ENCODE measurements at places on chromosomes 6 and 20.

- no peak for DNase-seq
These were observed 49.8 kb downstream of the GRIK2 start for GRCh38 chr6:101443315-101443714.

DNA sequence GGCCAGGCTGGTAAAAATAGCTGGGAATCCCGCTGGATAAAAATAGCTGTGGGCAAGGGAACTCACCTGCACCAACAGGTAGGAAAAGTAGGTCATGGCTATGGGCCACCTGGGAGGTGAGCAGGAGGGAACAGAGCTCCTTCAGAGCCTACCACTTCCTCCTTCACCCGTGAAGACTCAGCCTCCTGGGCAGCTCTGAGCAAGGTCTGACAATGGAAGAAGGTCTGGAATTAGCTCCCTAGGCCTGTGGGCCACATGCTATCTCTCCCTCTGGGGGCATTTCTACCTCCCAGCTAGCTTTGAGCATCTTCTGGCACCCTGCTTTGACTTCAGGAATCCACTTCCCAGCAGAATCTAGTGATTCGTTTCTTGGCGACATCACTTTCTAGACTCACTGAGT, 153.9 kb downstream of the MRPL14 start:
- no peak for DNase-seq

- no peak for DNase-seq
These were observed 2.2 kb downstream of the TAF4 start for GRCh38 chr20:62063315-62063980.

DNA sequence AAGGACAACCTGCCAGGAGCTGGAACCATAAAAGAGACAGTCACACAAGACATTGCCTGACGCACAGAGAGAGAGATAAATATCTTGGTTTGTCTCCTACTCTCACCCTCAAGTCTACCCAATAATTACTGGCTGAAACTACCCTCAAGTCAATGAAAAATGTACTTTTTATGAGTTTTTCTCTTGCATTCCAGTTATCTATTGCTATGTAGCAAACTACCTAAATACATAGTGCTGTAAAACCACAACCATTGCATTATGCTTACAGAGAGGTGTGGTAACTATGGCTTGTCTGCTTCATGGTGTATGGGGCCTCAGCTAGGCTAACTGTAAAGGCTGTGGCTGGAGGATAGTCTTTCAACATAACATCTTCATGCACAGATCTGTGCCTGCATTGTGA, 247.8 kb downstream of the HAO1 start:
- DNase-seq = no peak

DNA sequence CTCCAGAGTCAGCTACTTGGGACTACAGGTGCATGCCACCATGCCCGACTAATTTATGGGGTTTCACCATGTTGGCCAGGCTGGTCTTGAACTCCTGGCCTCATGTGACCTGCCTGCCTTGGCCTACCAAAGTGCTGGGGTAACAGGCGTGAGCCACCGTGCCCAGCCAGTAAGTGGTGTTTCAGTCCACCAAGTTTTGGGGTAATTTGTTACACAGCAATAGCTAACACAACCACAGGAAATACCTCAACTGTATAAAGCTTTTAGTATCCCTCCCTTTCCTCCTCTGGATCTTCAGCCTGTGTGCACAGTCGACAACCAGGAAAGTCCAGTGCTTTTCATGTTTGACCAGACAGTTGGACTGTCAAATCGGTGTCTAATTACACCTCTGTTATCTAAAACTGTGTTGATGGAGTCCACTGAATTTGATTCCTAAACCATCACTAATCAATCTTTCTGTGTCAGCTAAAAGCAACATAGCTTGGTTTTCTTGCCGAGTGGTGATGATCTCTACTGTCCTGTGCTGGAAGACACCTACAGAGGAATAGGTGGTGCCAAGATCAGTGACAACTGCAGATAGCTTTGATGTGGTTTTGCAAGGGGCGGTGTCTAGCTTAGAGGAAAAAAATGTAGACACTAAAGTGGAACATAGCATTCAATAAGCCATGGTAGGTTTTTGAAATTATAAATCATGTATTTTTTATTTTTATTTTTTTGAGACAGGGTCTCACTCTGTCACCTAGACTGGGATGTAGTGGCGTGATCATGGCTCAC, 22.2 kb upstream of the ZBTB2 start:
- no peak for DNase-seq

- DNase-seq = no peak
These were observed 1.4 kb upstream of the LIN28B start for GRCh38 chr6:104955491-104955890.

GRCh38 chr6:119497988-119498727, 148.6 kb upstream of the MAN1A1 start:
- DNase-seq = no peak

DNA sequence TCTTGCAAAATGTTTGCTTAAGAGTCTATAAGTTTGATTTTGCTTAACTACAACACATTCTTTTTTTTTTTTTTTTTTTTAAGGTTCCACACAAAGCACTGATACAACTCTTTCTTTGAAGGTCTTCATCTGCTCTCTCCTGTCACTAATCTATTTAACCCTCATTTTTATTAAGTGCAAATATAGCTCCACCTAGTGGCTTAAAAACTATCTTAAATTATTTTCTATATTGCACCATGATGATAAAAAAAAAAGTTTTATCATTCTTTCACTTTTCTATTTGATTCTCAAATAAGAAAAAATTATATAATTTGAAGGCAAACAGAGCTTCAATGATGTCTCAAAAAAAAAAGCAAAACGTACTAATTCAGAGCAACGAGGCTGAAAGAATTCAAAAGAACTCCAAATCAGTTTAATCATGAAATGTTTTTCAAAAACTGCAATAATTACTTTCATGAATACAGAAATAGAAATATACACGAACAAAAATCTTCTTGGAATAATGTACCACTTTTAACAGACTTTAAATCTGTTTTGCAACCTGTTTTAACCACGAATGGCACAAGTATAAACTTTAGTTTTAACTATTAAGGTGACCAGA, 12.8 kb downstream of the ESF1 start:
- DNase-seq = no peak

DNA sequence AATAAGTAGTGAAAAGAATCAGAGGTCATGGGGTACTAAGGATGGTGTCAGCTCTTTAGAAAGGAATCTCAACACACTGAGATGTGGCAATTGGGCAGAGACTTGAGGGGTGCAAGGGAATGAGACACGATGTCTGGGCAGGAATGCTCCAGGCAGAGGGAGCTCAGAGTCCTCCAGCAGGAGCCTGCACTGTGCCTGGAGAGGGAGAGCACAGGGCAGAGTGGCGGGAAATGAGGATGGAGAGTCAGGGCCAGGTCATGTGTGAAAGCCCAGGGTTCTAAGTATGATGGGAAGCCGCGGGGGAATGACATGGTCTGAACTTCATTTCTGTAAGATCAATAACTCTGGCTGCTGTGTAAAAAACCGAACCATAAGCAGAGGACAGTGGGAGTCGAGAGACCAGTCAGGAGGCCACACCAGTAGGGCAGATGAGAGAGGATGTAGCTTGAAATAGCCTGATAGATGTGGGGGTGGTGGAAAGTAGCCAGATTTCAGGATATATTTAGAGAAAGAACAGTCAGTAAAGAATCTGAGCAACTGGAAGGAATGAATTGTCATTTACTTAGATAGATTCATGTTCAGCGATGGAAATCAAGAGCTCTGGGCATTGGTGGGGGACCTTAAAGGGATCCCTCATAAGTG, 133.4 kb upstream of the DTNBP1 start:
- DNase-seq = no peak

DNA sequence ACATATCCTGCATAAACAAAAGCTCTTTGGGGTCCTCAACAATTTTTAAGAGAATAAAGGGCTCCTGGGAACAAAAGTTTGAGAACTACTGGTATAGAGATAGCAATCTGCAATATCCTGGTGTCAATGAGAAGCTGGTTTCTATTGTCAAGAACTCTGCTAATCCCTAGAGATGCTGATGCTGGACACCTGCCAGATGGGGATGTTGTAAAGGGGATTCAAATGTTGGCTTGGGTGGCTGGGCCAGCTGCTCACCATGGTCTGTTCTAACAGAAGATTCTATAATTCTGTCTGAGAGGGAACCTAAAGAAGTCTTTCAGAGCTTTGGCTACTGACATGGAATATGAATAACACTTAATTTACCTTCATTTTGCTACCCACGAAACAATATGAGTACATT, 137.8 kb downstream of the BTBD9 start:
- DNase-seq = no peak

DNA sequence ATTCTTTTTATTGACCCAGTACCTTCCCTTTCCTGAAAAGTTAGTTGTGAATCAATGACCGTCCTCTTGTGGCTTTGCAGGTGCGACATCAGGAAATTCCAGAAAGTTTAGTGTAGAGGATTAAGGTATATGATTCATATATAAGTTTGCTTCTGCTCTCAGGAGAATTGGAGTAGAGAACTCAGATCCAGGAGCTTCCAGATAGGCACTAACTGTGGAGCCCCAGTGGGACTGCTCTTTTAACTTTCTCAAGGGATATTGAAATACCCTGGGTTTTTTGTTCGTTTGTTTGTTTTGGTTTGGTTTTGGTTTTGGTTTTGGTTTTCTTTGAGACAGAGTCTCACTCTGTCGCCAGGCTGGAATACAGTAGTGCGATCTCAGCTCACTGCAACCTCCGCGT, 9.5 kb downstream of the TAAR2 start:
- no peak for DNase-seq

- DNase-seq = peak; percentile 49
These were observed 39.6 kb upstream of the GFOD1 start for GRCh38 chr6:13526727-13527670.

GRCh38 chr20:995170-995569, 6.9 kb downstream of the RSPO4 start:
- no peak for DNase-seq

DNA sequence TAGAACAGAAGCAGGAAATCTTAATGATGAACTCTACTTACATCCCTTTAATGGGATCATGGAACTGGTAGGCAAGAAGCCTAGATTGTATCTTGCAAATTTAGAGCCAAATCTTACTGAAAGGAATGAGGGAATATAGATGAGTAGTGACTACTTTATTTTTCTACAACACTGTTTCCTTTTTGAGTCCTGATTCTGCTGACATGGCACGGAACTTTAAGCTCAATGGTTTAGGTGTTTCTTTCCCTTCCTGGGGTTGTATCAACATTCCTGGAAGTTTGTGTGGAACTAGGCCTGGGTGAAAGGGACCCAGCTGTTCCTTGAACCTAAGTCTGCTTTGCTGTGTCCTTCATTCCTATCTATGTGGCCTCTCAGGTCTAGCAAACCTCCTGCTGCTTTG, 705.3 kb upstream of the FLRT3 start:
- no peak for DNase-seq

DNA sequence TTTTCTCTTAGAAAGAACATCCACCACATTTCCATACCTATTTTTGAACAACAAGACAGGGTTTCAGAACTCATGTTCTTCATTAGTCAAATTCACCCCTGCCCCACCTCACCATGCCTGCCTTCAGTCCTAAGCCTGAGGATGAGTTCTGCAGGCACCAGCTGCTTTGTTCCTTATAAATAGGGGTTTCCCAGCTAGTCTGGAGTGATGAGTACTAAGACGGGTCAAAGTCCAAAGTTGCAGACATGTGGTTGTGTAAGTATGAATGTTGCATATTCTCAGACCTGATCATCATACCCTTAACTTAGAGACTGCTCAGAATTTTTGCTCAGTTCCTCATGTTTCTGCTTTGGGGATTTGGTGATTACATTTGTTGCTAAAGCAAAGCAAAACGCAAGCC, 257.7 kb upstream of the CDYL start:
- no peak for DNase-seq

- no peak for DNase-seq
These were observed 25.1 kb downstream of the CHMP4B start for GRCh38 chr20:33836277-33836676.

DNA sequence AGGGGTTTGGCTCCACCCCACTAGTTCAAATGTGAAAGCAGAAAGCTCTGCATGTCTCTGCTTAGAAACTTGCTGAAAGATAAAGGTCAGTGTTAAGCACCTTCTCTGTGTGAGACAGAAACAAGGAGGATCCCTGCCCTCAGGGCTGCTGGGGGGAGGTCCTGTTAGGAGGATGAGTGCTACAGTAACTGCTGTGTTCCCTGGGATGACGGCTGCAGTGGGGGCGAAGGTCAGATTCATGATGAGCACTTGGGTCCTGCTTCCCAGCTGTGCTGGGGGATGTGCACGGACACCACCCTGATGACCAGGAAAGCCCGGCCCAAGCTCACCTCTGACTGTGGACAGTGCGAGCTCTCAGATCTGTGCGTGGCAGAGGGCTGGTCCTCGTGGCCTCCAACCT, 252.6 kb downstream of the DLL1 start:
- DNase-seq = no peak

- no peak for DNase-seq
These were observed 7.6 kb downstream of the FAM217A start for GRCh38 chr6:4071330-4071729.

DNA sequence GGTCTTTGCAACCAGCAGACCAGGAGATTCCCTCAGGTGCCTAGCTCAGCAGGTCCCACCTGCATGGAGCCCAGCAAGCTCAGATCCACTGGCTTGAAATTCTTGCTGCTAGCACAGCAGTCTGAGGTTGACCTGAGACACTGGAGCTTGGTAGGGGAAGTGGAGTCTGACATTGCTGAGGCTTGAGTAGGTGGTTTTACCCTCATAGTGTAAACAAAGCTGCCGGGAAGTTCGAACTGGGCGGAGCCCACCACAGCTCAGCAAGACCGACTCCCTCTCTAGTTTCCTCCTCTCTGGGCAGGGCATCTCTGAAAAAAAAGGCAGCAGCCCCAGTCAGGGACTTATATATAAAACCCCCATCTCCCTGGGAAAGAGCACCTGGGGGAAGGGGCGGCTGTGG, 34.3 kb downstream of the PRSS35 start:
- no peak for DNase-seq

DNA sequence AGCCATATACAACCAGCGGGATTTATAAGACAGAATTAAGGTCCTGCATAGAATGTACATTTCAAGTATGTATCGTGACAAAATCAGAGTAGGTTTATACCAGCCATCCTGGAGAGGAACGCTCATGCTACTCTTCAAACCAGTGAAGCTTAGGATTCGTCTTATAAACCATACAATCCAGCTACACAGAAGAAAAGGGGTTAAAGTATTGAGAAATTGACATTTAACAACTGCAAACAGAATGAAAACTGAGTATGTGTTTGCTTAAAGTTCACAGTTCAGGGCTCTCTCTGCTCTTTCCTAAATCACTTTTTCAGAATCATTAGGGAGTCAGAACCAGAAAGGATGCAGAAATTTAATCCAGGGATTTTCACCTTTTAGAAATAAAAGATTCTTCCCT, 17.9 kb downstream of the ADAT2 start:
- DNase-seq = no peak

DNA sequence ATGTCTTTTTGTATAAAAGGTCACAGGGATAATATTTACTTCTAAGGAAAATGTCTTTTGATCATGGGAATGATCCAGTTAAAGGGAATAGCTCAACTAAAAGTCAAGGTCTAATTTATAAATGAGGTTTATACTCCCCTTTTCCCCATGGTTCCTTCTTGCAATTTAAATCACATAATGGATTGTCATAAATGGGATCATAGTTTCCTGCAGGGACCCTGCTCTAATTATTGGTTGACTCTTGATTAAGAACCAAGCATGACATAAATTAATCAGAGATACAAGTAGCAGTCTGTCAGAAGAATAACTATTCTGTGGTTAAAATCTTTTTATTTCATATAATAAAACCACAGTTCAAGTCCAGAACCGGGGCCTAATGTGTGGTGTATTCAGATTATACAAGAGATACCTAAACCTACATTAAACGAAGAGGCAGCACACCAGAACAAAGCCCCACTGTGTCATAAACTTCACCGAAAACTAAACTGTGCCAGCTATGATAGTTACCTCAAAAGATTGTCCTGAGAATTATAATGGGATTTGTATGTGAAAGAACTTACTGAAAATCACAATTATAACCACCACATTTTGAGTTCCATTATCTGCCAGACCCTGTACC, 43.0 kb upstream of the CD83 start:
- DNase-seq = no peak
